Upper lobe of right lung (tissue), 1 donor: ENCODE measurements at places on chromosomes 11 and 22.
A peak's percentile ranks its signal among the peaks of the same experiment; 100 is the strongest.

DNA sequence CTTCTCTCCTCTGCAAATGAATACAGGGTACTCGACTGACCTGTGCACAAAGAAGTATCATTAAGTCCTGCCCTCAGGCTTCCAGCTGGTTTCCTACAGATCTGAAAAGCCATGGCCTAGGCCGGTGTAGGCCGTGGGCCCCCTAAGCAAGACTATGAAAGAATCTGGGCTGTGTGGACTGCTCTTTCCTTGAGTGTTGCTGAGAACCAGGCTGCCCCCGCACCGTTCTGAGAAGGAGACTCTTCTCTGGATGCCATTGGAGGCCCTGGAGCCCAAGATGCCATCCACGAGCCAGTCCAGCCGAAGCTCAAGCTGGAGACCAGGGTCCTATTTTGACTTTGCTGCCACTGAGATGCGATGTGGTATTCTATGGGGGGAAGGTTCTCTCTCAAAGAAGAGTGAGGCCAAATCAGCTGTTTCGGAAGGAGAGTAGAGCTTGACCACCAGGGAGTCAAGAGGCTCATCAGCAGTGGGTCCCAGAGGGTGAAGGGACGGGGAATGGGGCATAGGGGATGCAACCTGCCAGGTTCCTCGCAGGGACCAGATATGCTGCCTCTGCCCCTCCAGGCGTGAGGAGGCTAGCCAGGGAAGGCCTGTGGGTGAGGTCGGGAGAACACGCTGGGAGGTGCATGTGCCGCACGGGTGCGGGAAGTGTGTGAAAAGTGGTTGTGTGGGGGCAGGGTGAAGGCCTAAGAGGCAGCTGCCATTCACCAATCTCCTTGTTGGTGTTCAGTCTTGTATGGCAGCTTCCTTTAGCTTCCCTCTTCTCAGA, 96.4 kb upstream of the B3GAT1 start:
- peak; percentile 43 for DNase-seq

DNA sequence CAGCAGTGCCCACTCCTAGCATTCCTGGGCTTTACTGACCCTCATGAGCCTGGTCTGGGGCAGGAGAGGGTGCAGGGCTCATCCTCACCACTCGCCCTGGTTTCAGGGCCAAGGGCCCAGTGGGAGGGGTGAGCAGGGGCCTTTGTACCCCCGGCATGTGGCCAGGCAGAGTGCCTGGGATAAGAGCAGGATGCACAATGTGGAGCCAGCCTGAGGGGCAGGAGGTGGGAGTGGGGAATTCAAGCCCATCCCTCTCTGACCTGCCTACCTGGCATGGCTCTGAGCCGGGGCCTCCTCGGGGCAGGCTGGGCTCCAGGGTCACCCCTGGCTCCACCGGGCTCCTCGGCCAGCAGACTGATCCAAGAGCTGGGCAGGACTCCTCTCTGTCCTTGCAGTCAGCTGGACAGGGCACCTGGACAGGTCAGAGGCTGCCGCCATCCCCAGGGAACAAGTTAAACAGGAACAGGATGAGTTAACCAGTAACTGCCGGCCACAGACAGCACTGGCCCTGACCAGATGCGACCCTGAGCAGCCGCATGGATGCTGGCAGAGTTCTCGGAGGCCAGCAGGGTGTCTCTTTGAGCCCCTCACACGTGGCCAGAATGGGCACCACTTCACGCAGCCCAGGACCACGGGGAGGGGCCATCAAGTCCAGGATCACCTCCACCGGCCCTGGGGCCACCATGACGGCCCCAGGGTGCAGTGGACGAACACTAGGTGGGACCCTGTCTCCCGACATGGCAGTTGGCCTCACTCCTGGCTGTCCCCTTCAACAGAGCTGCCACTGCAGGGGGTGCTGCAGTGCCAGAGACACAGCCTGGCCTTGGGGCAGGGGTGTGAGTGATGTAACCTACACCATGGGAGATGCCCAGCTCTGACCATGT, 5.0 kb downstream of the SIGIRR start:
- DNase-seq: no peak

GRCh38 chr11:119266517-119267255, 50.2 kb downstream of the MCAM start:
- no peak for DNase-seq

DNA sequence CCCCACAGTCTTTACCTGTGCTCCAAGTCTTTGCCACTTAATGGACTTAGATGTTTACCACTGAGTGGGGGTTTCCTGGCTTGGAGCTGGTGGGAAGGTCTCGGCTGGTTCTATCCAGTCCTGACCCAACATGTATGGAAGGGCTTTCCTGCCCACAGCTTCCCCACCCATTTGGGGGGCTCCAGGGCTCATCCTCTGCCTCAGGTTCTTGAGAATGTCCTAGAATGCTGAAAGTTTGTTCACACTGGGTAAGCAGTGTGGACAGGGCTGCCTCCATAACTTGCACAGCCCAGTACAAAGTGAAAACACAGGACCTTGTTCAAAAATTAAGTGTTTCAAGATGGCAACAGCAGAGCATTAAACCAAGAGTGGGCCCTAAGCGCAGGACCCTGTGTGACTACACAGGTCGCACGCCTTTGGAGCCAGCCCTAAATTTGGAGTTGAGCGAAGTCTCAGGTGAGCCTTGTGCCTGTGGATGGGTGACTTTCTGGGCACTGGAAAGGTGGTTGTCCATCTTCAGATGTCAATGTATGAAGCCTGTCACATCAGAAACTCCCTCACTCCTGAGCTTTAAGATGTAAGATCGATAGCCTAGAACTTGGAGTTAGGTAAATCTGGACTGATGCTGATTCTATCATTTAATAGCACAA, 72.7 kb upstream of the NARS2 start:
- no peak for DNase-seq

GRCh38 chr11:5288906-5289550, 12.7 kb downstream of the OR51B4 start:
- no peak for DNase-seq

DNA sequence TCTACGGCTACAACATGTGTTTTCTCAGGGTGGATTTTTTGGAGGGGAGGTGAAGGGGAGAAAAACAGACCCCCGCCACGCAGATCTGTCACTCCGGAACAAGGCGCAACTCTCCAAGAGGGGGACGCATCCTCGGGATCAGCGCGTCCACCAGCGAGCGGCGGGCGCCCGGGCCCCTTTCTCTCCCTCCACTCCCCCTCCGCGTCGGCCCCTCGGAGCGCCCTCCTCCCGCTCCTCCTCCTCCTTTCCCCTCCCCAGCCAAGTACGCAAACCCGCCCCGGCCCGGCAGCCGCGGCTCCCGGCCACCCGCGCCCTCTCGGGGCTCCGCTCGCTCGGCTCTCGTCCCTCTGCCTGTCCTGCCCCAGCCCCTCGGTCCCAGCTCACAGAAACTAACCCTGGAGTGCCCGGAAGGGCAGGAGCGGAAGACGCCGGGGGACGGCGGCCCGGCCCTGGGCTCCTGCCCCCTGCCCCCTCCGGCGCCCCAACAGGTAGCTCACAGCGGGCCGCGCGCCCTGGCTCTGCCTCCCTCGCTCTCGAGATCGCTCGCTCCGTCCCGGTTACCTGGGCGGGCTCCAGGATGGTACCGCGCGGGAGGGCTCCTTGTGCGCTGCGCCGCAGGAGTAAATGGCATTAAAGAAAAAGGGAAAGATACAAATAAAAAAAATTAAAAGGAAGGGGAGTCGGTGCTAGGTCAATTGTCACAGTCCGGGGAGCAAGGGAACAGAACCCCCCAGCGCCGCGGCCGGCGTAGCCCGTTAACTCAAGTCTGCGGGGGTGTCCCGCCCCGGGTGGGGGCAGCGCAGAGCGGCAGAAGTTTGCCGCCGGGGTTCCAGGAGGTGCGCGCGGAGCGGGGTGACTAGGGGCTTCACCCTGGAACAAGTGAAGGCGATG, 131.4 kb upstream of the C11orf58 start:
- peak; percentile 80 for DNase-seq

DNA sequence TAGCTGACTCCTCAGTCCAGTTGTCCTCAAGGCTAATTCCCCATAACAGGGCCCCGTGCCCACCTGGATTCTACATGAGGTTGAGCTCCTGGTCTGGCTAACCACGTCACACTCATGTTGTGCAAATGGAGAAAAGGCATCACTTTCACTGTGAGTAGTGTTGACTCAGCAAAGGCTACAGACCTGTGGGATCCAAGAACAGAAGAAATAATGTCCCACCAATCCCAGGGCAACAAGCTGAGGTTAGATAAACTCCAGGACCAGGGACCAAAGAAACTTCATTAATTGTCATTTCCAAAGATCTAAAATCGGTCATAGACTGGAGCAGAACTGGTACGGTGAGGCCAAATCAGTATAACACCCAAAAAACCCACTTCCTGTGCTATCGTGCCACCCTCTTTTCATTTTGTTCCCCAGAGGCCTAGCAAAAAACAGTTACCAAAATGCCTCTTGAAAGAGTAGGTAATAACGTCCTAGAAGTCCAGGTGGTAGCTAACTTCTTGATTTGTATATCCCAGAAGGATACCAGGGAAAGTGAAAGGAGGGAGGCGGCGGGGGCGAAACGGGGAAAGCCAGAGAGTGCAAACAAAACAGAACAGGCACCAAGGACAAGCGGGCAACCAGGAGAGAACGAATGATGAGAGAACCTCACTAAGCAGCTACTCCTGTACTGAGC, 1.4 kb downstream of the PCSK7 start:
- no peak for DNase-seq

DNA sequence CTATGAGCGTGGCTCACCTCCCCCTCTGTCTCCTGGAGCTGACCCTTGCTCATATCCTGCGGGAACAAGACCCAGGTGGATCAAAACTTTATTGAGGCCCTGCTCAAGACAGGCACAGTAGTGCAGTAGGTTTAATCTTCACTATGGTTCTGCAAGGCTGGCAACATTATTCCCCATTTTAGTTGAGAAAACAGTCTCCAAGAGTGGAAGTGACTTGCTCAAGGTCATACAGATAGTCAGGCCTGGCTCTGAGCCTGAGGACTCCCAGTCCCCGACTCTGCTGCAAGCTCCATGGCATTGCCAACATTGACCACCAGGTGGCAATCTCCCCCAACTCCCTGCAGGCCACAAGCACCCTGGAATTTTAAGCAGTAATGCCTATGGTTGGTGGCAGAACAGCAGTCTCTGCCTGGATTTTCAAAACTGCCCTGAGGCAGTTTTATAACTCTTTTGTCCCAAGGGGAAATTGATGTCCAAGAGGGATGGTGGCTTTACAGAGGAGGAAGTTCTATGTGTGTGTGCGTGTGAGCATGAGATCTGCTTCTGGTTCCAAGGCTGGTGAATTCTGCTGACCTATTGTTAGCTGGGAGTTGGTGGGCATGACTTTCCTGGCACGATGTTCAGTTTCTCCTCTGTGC, 34.1 kb downstream of the NEU3 start:
- peak; percentile 83 for DNase-seq

GRCh38 chr11:112017538-112017937, 7.7 kb upstream of the DLAT start:
- no peak for DNase-seq

DNA sequence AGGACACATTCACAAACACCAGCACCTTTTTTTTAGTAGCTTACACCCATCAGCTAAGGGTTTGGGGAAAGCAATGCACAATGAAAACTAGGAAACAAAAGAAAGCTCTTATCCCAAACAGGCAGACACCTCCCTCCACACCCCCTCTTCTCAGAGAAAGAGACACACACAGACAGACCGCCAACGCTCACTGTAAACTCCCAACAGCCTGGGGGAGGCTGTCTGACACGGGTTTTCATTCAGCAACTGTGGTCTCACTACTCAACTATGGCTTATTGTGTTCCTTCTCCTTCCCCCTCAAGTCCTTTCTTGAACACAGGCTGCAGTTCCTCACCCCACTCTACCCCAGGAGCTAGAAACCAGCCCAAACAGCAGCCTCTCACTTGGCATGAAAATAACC, 123.4 kb downstream of the C11orf58 start:
- no peak for DNase-seq

GRCh38 chr11:6251990-6252473, 7.6 kb upstream of the CCKBR start:
- DNase-seq: no peak

DNA sequence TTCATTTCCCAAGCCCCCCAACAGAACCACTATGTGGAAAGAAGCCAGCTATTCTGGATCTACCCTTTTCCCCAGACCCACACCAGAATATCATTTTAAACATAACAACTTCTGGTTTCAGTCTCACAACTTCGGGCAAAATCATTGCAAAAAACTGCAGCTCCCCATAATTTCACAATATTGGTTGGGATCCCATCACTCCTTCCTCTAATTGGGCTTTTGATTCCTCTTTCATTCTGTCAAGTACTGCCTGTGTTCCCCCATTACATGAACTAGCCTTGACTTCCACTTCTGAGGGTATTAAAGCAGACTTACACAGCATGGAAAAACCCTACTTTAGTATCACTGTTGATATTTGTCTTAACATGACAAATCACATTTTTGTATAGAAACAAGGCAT, 4.1 kb upstream of the APOL3 start:
- DNase-seq: no peak

DNA sequence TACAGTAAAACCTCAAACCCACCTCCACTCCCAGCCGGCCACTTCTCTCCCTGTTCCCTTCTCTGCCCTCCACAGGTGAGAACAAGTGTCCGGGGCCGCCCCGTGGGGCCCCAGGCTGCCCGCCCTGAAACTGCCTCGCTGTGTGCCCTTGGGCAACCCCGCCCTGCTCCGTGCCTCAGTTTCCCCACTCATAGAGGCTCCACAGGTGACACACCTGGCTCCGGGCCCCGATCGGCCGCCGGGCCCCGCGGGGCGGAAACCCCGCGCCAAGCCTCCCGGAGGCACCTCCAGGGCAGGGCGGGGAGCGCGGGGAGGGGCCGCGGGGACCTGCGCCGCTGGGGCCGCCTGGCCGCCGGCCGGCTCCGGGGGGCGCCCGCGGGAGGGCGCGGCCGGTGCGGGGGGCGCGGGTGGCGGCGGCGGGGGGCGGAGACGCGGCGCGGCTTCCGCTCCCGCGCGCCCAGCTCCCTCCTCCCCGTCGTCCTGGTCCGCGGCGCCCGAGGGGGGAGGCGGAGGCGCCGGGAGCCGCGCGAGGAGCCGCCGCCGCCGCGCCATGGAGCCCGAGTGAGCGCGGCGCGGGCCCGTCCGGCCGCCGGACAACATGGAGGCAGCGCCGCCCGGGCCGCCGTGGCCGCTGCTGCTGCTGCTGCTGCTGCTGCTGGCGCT, at the start of gene LRP5:
LRP5 (plus strand) TSS at position 475 of the 663 bp plus-strand sequence; CDS start at position 599, 124 bp downstream.
- DNase-seq: peak; percentile 71

DNA sequence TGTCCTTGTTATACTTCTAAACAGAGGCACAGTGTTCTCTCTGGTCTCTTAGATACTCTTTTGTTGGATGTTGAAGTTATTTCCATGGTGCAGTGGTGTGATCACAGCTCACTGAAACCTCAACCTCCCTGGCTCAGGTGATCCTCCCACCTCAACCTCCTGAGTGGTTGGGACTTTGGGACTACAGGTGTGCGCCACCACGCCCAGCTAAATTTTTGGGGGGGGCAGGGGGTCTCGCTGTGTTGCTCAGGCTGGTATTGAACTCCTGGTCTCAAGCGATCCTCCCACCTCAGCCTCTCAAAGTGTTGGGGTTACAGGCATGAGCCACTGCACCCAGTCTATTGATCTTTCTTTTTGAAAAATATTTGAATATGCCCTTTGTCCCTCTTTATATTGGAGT, 14.9 kb downstream of the ZNF74 start:
- no peak for DNase-seq

- DNase-seq: no peak
Measured at GRCh38 chr22:23369054-23369685, 188.9 kb downstream of the BCR start.

GRCh38 chr11:72202571-72202970, 10.6 kb downstream of the FOLR1 start:
- DNase-seq: no peak

GRCh38 chr22:40739721-40740120, 60.4 kb downstream of the MCHR1 start:
- DNase-seq: no peak

- peak; percentile 37 for DNase-seq
Measured at GRCh38 chr22:37263966-37264887, 18.1 kb upstream of the CYTH4 start.

GRCh38 chr11:35146074-35146521, 7.1 kb downstream of the CD44 start:
- DNase-seq: no peak
